ENCODE measurements at places on chromosomes 12 and 14.

- DNase-seq = no peak
Observed at GRCh38 chr12:53093777-53094393, 3.6 kb upstream of the IGFBP6 start.

GRCh38 chr14:98976271-98976670 is 295.7 kb downstream of the BCL11B start:
- DNase-seq = no peak

DNA sequence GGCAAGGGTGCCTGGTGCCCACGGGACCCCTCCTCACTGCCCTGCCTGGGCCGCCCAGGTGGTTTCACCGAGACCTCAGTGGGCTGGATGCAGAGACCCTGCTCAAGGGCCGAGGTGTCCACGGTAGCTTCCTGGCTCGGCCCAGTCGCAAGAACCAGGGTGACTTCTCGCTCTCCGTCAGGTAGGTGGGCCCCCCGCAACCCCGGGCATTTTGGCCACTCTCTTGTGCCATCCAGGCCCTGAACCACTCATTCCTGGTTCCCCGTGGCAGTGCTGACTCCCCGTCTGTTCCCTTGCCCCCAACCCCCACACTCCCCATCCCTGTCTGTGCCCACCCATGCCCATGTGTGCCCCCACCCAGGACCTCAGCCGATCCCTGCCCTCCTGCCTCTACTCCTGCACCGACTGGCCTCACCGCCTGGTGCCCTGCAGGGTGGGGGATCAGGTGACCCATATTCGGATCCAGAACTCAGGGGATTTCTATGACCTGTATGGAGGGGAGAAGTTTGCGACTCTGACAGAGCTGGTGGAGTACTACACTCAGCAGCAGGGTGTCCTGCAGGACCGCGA is 480 bp downstream of the PTPN6 start:
- DNase-seq = no peak

GRCh38 chr14:22184157-22184829 is 404.7 kb downstream of the DAD1 start:
- no peak for DNase-seq

DNA sequence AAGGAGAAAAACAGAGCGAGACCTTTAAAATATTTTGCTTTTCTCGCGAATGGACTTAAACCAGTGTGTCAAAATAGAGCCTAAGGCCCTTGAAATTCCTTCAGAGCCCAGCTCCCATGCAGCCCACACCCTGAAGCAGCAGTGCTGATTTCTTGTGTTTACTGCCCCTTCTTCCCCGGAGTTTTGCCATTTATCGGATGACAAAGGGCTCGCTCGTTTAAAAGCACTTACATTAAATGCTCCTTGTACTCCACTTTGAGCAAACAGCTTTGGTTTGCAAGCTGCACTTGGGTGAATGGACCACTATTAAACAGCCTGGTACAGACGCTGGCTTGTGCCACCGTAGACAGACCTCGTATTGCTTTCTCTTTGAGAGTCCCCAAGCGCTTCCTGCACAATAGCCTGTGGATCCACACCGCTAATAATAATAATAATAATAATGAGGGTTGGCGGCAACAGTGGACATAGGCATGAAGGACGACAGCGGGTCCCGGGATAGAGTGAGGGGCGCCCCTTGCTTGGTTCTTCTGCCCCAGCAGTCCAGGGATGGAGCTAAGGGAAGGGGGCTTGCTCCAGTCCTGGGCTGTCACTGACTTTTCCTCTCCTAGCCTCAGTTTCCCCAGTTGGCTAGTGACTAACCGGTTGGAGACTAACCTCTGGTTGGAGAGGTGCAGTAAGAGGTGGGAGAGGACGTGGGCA is 6.6 kb downstream of the DLK1 start:
- no peak for DNase-seq

- peak; percentile 93 for DNase-seq
Observed at GRCh38 chr12:6341417-6342139, at the start of gene TNFRSF1A. Gene TNFRSF1A, minus strand, starts transcription at chr12:6342076. Its CDS starts 262 bp downstream, at chr12:6341814.

- DNase-seq = no peak
Observed at GRCh38 chr14:87805315-87805723, 187.7 kb downstream of the GALC start.

GRCh38 chr12:99157946-99158345 is 489.6 kb upstream of the GARIN6 start:
- DNase-seq = no peak

- DNase-seq = no peak
Observed at GRCh38 chr12:64323006-64323405, 67.6 kb downstream of the C12orf56 start.

DNA sequence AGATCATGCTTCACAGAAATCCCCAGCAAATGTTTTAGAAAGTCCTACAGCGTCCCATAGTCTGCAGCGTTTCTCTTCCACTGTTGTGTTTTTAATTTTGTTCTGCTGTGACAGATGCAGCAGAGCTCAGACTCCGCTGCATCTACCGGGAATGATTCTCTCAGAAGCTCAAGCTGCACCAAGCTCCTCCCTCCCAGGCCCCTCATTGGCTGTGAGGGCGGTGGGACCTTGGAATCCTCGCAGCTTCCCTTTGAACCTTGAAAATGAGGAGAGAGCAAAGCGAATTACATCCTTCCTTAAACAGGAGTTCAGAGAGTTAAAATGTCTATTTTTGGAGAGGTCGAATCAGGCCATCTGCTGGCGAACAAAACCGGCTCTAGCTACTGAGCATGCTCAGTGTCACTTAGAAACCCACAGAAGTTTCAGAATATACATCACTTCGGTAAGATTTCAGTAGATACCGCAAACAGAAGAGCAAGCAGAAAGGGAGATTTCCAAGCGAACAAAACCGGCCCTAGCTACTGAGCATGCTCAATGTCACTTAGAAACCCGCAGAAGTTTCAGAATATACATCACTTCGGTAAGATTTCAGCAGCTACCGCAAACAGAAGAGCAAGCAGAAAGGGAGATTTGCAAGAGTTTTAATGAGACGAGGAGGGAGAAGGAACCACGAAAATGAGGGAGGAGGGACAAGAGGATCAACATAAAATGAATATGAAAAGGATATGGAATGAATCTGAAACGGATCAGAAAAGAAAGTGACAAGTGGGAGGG is at the start of gene ABCD2:
Gene ABCD2 (minus strand): TSS at position 144 of the 774 bp plus-strand sequence. CDS start 188 bp downstream, outside the sequence.
- peak; percentile 87 for DNase-seq

- DNase-seq = no peak
Observed at GRCh38 chr12:28057856-28058615, 85.5 kb upstream of the PTHLH start.

GRCh38 chr12:24608637-24609285 is 340.1 kb downstream of the BCAT1 start:
- no peak for DNase-seq

- DNase-seq = no peak
Observed at GRCh38 chr12:9244894-9245293, 36.7 kb upstream of the PZP start.

DNA sequence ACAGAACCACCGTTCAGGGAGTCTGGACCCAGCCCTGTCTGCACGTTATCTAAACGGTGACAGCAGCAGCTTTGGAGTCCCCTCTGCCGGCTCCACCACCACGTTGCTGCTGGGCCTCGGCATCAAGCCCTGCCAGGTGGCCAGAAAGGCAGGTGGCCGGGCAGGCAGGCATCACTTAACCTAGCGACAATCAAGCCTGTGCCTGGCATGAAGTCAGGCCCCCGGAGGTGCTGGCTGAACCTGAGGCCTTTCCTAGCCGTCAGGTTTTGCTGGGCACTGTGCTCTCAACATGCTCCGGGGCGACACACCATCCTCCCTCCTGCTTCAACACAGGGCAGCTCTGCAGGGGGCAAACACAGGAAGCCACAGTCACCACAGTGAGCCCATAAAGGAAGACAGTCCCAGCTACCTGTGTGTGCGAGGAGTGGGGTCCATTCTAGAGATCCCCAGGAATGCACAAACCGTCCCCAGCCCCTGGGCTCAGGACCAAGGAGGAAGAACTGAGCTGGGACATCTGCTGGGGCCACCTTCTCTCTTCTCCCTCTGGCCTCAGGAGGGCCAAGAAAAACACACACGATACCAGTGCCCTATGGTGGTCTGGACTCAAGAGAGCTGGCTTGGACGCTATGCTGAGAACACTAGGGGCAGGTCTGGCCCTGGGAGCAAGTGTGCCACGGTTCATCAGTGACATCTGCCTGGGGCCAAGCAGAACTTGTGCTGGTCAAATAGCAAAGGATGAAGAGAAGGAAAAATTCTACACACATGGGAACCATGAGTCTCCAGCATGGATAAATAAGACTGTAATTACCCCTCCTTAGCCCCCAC is 44.7 kb downstream of the CCDC88C start:
- DNase-seq = no peak

DNA sequence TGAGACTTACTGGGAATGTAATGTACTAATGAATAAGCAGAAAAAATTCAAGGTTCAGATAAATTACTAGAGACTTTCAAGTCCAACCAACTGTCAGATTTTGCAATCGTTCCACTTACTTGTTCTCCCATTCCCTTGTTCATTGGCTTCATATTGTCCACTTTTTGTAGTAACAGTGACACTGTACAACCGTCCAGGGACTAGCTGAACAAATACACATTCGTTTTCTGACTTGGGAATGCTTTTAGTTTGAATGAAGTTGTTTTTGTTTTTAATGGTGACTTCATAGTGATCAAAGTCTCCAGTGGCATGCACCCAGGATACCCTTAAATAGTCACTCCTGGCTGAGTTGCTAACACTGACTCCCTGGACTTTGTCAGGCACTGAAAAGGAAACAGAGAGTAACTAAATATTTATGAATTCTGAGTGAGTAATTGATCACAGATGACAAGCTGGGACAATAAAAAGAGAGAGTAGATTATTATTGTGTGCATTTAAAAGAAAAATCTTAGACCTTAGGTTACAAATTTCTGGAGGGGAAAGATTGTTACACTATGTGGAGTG is 65.4 kb downstream of the PTPRB start:
- DNase-seq = no peak

- no peak for DNase-seq
Observed at GRCh38 chr14:104561124-104561557, 18.4 kb upstream of the C14orf180 start.

GRCh38 chr12:131803961-131804521 is 24.2 kb upstream of the MMP17 start:
- no peak for DNase-seq

Measured in cardiac muscle cell (in vitro differentiated cells and primary cell).